ENCODE measurements at places on chromosomes 2 and 18. TPM values are rescaled to one million over a fixed set of nuclear protein-coding genes. Genes with fewer than 3 reads are reported as not detected.

The KHK gene
- total RNA-seq = 0.14 TPM

- peak; percentile 17 for DNase-seq
Measured at GRCh38 chr2:40281021-40281940, 170.6 kb downstream of the SLC8A1 start.

- no peak for DNase-seq
Measured at GRCh38 chr18:54873884-54874255, 45.6 kb downstream of the RAB27B start.

DNA sequence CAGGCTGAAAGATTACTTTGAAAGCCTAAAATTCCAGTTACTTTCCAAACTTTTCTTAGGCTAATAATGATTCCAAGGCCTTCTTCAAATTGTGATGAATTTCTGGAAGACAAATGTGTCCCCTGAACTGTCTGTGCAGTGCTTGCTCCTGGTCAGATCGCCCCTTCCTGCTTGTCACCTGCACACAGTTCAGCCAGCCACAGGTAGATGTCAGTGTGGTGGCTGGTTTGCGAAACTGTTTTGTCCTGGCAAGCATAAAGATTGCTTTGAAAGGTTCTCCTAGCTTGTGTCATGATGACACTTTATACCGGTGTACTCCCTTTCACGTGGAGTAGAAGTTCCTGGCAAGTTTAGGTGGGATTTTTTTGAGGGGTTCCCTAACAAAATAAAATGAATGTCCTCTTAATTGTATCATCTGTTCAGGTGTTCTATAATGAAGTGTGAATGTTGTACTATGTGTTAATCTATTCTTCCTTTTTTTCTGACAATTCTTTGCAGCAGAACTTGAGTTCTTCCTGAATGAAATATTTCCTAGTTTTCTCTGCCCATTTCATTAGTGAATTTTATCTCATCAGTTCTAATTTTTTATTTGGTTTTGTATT is 298.8 kb downstream of the ZNF407 start:
- peak; percentile 62 for DNase-seq
